D721Med (cell line): ENCODE measurements at places on chromosomes 6 and 20.

- no peak for DNase-seq
Observed at GRCh38 chr6:17393892-17394631, 667 bp downstream of the CAP2 start.

DNA sequence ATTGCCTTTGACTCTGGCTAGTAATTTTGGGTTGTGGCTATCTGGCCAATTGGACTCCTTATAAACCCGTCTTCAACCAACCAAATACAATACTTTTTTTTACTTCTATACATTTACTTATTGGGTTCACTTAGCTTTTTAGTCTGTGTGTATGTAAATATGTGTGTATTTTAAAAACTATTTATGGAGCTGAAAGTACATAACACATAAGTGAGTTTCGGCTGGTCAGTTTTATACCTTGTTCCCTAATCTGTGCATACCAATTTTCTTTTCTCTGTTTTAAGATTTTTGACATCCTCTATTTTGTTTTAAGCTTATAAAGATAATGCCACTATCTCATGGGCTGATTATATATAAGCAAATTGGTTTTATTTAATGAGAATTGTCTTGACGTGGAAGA lies 129.5 kb downstream of the LRRC1 start:
- DNase-seq: no peak

GRCh38 chr6:43940071-43940392 lies 170.0 kb downstream of the VEGFA start:
- DNase-seq: no peak

GRCh38 chr6:30530014-30530413 lies 26.3 kb downstream of the GNL1 start:
- DNase-seq: no peak

GRCh38 chr20:19288061-19288460 lies 75.6 kb downstream of the SLC24A3 start:
- DNase-seq: no peak

DNA sequence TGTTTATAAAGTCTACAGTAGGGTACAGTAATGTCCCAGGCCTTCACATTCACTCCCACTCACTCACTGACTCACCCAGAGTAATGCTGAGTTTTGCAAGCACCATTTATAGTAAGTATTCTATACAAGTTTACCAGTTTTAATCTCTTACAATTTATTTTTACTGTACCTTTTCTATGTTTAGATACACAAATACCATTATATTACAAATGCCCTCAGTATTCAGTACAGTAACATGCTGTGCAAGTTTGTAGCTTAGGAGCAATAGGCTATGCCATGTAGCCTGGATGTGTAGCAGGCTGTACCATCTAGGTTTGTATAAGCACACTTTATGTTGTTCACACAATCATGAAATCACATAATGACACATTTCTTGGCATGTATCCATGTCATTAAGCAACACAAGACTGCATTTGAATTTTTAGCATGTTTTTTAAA lies 673.6 kb downstream of the CD109 start:
- DNase-seq: no peak

DNA sequence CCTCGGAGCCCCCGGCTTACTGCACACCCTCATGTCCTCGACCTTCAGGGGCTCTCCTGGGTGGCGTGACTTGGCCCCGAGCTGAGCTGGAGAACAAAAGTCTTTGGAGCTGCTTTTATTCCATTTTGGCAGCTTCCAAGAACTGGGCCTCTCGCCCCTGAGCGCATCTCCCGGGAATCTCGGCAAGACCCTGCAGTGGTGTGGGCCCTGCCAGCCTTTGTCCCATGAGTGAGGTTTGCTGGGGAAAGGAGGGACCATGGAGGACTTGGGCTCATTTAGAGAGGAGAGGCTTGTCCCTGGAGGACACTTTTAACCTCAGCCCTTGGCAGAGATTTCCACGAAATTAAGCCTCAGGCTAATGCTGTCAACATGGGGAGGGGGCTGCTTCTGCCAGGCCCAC lies 62.3 kb upstream of the SLCO4A1 start:
- no peak for DNase-seq

GRCh38 chr6:7243179-7243981 lies 69.6 kb downstream of the SSR1 start:
- DNase-seq: peak; percentile 59

- DNase-seq: no peak
Observed at GRCh38 chr20:45402946-45403345, 5.1 kb upstream of the DBNDD2 start.

GRCh38 chr6:3887150-3887700 lies 38.1 kb downstream of the FAM50B start:
- DNase-seq: peak; percentile 32

GRCh38 chr6:22254886-22255285 lies 42.0 kb downstream of the PRL start:
- DNase-seq: no peak

- DNase-seq: no peak
Observed at GRCh38 chr6:11386323-11386722, 151.2 kb upstream of the TMEM170B start.

DNA sequence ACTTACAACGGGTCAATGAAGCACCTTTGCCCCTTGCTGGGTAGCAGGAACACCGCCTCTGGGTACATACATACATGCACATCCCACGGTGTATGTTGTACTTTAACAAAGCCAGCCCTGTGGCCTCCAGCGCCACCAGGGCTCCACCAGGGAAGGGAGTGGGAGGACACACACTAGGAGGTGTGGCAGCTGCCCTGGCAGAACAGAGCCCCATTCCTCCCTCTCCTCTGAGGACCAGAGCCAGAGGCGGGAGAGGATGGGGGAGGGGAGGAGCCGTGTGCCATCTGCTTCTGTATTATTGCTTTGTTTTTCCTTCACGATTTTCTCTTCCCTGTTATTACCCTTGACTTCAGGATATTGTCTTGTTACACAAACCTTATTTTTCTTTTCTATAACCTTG lies 105.8 kb upstream of the TRAF3IP2 start:
- no peak for DNase-seq
